T-helper 17 cell (primary cell): ENCODE measurements at places on chromosomes 6 and 20.

DNA sequence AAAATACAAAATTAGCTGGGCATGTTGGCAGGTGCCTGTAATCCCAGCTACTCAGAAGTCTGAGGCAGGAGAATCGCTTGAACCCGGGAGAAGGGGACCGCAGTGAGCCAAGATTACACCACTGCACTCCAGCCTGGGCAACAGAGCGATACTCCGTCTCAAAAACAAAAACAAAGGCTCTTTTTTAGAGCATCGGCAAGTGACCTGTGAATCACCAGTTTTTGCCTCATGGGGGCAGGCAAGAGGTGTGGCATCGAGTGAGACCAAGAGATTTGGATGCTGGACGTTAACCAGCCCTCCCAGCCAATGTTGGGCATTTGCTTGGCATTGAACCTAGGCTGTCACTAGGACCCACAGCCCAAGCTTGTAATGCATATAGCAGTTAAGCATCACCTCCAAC, 14.6 kb upstream of the CDK5RAP1 start:
- no peak for DNase-seq

DNA sequence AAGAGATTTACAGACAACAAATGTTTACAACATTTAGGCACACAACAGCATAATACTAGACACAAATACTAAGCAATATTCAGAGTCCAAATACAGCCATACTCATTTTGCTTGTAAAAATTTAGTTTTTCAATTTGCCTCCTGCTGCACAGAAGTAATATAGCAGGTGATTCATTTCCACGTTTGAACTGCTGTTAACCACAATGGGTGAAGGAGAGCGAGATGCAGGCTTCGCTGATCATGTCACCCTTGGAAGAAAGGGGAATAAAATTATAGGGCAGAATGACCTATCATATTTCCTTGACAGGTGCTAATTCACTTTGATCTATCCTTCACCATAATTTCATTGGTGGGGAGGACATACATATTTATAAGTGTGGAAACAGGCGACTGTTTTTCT, 643.8 kb upstream of the AGPAT4 start:
- DNase-seq: no peak

DNA sequence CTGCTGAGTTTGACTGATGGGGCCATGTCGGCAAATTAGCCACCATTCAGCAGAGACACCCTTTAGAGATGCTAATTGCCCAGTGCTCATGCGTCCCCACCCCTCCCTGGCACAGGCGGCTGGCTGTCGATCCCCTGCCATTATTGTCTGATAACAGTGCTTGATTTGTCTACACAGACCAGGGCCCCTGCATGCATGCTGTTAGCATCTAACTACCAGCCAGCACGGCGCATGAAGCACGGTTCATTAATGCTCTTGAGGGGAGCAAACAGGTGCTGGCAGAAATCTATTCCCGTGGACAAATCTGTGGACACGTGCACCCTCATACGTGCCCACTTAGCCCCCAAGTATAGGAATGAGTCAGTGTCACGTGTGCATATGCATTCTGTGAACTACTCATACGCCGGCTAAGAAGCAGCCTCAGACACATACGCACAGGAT, 32.2 kb downstream of the KCNB1 start:
- no peak for DNase-seq

GRCh38 chr6:154498340-154498934, 12.0 kb downstream of the CNKSR3 start:
- DNase-seq: no peak

GRCh38 chr6:15893556-15894253, 230.9 kb upstream of the DTNBP1 start:
- no peak for DNase-seq

- no peak for DNase-seq
Observed at GRCh38 chr20:972256-972655, 29.9 kb downstream of the RSPO4 start.

DNA sequence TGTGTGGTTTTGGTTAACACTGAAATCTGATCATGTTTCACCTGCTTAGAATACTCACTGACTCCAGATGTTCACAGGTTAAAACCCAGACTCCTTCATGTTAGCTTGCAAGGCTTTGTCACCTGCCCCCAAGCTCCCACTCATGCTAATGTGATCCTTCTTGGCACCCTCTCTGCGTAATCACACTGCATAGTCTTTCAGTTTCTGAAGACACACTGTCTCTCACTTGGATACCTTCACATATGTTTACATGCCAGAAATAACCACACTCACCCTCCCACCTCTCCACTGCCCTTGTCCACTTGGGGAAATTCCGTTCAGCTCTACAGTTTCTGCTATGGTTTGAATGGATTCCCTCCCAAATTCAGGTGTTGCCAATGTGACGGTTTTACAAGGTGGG, 234.7 kb upstream of the SASH1 start:
- no peak for DNase-seq

- peak; percentile 64 for DNase-seq
Observed at GRCh38 chr6:138107078-138107751, at the start of gene PERP. TSS of gene PERP (minus strand) at chr6:138107419. CDS start at chr6:138107340, 79 bp downstream.

DNA sequence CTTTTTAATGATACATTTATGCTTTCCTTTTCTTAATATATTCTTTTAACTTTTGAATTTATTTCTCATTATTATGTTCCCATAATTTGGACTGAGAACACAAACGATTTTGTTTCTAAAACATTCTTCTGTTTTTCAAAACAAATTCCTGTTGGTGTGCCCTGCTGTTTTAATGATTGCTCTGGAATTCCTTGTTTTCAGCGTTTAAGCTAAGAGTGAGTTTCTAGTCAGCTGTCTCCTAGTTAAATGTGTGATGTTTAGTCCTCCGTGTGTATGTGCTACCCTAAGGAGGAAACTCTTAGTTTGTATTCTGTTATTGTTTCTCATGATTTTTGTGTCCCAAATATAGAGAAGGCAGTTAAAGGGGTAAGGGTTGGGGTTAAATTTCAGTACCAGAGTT, 306.1 kb upstream of the RGS17 start:
- DNase-seq: no peak

- no peak for DNase-seq
Observed at GRCh38 chr6:79467716-79468115, 69.5 kb downstream of the LCA5 start.

GRCh38 chr6:33967966-33968724, 164.3 kb upstream of the MLN start:
- DNase-seq: no peak
